ENCODE measurements at places on chromosomes 6 and 20. TPM values are rescaled to one million over a fixed set of nuclear protein-coding genes. Genes with fewer than 3 reads are reported as not detected.

COL9A1 gene
- total RNA-seq = not detected

HELZ2 gene
- 30.1 TPM for total RNA-seq

NMBR gene
- not detected for total RNA-seq

CLVS2 gene
- not detected for total RNA-seq

TPD52L1 gene
- total RNA-seq = 0.90 TPM

CSNK2A1 gene
- total RNA-seq = 76.4 TPM

ASIP gene
- total RNA-seq = not detected

PRDM1 gene
- total RNA-seq = 1.5 TPM

SLC35A1 gene
- 20.7 TPM for total RNA-seq

SLC22A16 gene
- total RNA-seq = not detected

TOMM6 gene
- total RNA-seq = 51.7 TPM

PNPLA1 gene
- not detected for total RNA-seq

PPP1R3G gene
- total RNA-seq = 0.89 TPM

MAP1LC3A gene
- 16.6 TPM for total RNA-seq

ARFGEF3 gene
- total RNA-seq = 2.5 TPM

SIGLEC1 gene
- total RNA-seq = not detected

NT5E gene
- total RNA-seq = 123 TPM

CDSN gene
- total RNA-seq = under 0.01 TPM

TAF8 gene
- total RNA-seq = 14.9 TPM

MRPL2 gene
- 11.8 TPM for total RNA-seq

NKX2-4 gene
- not detected for total RNA-seq
